ENCODE measurements at places on chromosomes 12 and 14. TPM values are rescaled to one million over a fixed set of nuclear protein-coding genes. Genes with fewer than 3 reads are reported as not detected.

PLA2G1B gene
- total RNA-seq = not detected

SYNE3 gene
- 51.8 TPM for total RNA-seq

CCDC175 gene
- total RNA-seq = not detected

CMA1 gene
- not detected for total RNA-seq

ACOT4 gene
- 0.55 TPM for total RNA-seq

OTOGL gene
- not detected for total RNA-seq

All from T-helper 2 cell treated with Interferon-gamma antibody and Interleukin-4, amounts not matched to agents 100 ng/mL and 5 ng/mL, for 36 hours (primary cell).